ENCODE measurements at places on chromosomes 6 and 20.
A peak's percentile ranks its signal among the peaks of the same experiment; 100 is the strongest.

DNA sequence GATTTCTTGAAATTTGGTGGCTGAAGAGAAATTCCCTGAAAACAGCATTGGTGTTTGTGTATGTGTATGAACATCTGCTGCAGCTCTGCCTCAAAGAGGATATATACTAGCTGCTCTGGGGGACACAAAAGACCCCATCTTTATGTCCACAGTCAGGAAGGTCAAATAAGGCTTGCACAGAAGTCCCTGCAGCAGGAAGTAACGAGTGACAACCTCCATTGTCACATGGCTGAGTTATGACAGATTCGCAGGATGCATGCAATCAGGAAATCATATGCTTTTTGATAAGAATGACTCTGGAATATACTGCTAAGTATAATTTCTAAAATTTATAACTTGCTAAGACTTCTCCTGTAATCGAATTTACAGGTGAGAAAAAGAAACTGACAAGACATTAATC lies 225.9 kb upstream of the CST7 start:
- DNase-seq = no peak

DNA sequence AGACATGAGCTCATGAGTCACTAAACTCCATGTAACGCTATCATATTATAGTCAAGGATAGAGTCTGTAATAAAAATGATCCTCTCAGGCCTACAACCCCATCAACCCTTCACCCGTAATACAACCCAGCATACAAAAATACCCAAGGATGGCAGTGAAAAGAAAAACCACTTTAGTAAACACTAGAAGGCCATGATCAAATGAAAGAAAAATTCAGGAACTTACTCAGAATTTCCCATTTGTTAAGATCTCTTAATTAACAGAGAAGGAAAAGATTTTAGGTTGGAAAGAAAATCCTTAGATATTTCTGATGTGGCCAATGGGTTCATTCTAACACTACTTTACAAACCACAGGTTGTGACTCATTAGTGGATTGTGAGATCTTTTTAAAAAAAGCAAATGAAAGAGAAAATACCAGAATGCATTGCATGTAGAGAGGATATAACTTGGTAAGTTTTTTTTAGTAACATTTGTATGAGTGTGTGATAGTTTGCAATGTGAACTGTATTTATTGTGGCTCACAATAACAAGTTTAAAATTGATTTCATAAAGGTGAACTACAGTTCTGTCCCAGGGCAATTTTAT lies 8.0 kb upstream of the UBE2J1 start:
- no peak for DNase-seq

GRCh38 chr6:25628471-25629197 lies 23.4 kb upstream of the SCGN start:
- no peak for DNase-seq

DNA sequence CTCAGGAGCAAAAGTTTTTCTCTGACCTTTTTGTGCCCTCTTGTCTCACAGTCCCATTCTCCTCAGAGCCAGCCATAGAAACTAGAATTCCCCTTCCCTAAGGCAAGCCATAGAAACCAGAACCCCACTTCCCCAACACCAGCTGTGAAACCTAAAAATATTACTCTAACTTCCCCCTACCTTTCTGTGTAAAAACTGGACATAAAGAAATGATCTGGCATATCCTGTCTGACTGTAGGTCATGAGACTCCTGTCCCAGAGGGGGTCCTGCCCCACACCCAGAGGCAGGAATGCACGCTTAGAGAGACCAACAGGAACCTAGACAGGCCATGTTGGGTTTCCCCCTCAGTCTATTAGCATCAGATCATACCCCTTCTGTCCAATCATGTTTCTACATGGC lies 140.6 kb upstream of the SLC22A16 start:
- DNase-seq = peak; percentile 3

- peak; percentile 39 for DNase-seq
Observed at GRCh38 chr6:163414946-163415619, 565 bp downstream of the QKI start.

DNA sequence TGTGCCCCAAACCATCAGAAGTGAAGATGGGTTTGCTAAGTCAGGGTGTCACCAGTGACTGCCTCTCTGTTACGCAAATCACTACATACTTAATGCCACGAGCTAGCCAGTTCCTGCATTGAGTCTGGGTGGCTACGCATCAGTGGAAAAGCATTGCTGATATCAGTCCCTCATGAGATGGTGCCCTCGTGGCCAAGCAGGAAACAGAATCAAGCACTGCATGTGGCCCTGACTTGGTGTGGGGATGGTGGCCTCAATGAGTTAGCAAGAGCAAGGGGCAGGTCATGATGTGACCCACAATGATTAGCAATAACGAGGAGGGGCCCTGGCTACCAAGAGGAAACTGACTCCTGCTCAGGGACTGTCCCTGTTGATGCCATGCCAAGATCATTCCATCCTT lies 51.6 kb upstream of the FNDC1 start:
- no peak for DNase-seq

GRCh38 chr20:17559338-17559737 lies 10.5 kb upstream of the DSTN start:
- DNase-seq = no peak
